Thyroid gland (tissue), 4 donors: ENCODE measurements at places on chromosomes 3 and 15. TPM values are rescaled to one million over a fixed set of nuclear protein-coding genes. Genes with fewer than 3 reads are reported as not detected.

Gene MOBP
- not detected for total RNA-seq

GRCh38 chr15:38229705-38230310 is 22.8 kb upstream of the SPRED1 start:
- H3K27ac ChIP-seq, result no peak overlapping the region
- no peak for DNase-seq
- no peak overlapping the region for H3K4me3 ChIP-seq

Gene LYZL4
- total RNA-seq, result not detected

Gene CSPG4
- 2.4 TPM for total RNA-seq

DNA sequence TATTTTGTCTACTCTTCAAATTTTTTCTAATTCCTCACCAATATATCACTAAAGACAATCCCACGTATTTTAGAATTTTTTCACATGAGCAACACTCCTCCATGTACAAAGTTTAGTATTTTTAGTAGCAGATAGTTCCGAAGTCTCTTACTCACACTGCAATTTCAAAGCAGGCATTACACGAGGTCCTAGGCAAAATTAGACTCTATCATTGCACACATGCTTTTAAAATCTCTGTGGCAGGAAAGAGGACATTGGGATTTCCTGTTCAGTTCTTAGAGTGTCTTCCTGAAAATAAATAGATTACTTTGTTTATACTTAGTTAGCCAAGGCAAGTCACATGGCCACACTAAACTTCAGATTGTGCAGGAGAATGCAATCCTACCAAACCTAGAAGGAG is 847.7 kb downstream of the ROBO2 start:
- H3K4me3 ChIP-seq, result no peak overlapping the region
- H3K27me3 ChIP-seq, result no peaks in the 10 kb centered on the region
- no peak overlapping the region for H3K27ac ChIP-seq
- H3K4me1 ChIP-seq, result no peaks in the 10 kb centered on the region

DNA sequence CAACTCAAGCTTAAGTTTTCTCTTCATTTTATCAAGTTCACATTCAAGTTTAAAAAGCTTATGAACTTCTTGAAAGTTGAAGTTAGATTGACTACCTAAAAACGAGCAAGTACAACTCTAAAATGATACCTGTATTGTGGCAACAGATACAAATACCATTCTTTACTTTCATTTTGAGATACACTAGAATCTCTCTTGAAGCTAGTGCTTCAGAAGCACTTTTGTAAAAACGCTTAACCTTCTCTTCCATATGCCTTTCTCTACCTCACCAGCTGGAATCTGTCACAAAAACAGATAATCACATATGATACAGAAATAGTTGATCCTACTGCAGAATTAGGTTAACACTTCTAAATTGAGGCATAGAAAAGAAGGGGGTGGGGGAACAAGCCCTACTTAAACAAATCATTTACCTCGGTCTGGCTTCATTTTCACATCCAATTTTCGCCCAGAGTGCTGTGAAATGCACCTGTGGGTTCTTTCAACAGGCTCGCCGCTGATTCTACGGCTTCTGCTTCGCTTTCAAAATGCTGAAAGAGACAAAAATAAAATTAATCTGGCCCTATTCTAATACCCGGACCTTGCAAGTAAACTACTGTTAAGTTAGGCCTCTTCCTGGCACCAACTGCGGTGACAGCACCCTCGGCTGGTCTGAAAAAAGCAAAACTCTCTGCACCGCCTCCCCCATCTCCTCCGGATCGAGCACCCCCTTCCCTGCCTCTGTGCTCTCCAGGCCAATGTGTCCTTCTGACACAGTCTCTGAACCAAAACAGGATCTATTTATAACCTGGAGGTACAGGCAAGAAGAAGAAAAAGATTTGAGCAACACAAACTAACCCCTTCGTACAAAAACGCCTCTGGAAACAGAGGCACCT is 1.4 kb downstream of the ATOSA start:
- H3K27ac ChIP-seq, result peak overlapping the region; percentile 100
- peaks cover 7% of the 10 kb centered on the region for H3K36me3 ChIP-seq
- no peaks in the 10 kb centered on the region for H3K27me3 ChIP-seq

Gene SAMMSON
- 0.67 TPM for total RNA-seq

Gene MED12L
- 23.7 TPM for total RNA-seq

Gene GOLGA8S
- total RNA-seq, result 2.1 TPM

GRCh38 chr15:66851311-66852063 is 149.5 kb downstream of the SMAD6 start:
- no peak overlapping the region for H3K4me3 ChIP-seq
- DNase-seq, result peak; percentile 92
- H3K27me3 ChIP-seq, result no peaks in the 10 kb centered on the region
- no peaks in the 10 kb centered on the region for H3K36me3 ChIP-seq
- peaks cover 16% of the 10 kb centered on the region for H3K4me1 ChIP-seq
